ENCODE measurements at places on chromosomes 16 and 17. TPM values are rescaled to one million over a fixed set of nuclear protein-coding genes. Genes with fewer than 3 reads are reported as not detected.

GRCh38 chr17:48642059-48642842 is 16.1 kb upstream of the HOXB9 start:
- no peak for DNase-seq

GRCh38 chr16:16915771-16916170 is 536.8 kb downstream of the NPIPA7 start:
- no peak for DNase-seq

DNA sequence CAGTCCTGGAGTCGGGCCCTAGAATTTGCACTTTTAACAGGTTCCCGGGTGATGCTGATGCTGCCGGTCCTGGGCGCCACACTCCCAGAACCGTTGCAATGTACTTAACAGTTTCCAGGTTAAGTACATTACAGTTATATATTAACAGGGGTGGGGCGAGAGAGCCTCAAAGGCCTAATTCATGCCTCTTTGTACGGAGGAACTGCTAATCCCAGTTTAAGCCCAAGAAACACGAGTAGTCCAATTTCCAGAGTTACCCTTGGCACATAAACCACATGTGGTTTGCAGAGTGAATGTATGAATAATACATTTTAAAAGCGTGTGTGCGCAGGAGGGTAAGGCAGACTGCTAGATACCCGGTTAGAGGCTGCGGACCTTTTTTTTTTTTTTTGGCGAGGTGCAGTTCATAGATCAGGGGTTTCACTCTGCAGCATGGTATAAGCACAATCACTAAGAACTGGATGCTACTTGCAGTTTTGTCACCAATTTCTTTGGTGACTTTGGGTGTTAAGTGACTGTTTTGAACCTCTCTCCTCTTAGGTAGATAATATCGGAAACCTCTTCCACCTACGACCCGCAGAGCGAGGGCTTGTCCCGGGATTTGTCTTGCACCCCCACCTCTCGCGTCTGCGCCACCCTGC is 713 bp downstream of the COX11 start:
- DNase-seq = peak; percentile 74

DNA sequence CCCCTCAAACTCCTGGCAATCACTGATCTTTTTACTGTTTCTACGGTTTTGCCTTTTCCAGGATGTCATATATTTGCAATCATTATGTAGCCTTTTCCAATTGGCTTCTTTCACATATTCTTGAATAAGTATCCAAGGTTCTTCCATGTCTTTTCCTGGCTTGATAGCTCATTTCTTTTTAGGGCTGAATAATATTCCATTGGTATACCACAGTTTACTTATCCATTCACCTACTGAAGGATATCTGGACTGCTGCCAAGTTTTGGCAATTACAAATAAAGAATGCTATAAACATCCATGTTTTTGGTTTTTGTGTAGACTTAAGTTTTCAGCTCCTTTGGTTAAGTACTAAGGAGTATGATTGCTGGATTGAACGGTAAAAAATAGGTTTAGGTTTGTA is 16.0 kb downstream of the GPATCH8 start:
- DNase-seq = no peak

Gene PPP1R9B
- total RNA-seq = 73.9 TPM

Measured in OCI-LY7 (cell line).